T-helper 1 cell (primary cell): ENCODE measurements at places on chromosomes 7 and 10.
A peak's percentile ranks its signal among the peaks of the same experiment; 100 is the strongest.

- no peak for DNase-seq
These were observed 39.3 kb downstream of the RABGEF1 start for GRCh38 chr7:66779669-66780409.

GRCh38 chr7:128458956-128459355, 3.3 kb downstream of the HILPDA start:
- no peak for DNase-seq

GRCh38 chr10:130196511-130197487, 60.6 kb downstream of the GLRX3 start:
- no peak for DNase-seq

DNA sequence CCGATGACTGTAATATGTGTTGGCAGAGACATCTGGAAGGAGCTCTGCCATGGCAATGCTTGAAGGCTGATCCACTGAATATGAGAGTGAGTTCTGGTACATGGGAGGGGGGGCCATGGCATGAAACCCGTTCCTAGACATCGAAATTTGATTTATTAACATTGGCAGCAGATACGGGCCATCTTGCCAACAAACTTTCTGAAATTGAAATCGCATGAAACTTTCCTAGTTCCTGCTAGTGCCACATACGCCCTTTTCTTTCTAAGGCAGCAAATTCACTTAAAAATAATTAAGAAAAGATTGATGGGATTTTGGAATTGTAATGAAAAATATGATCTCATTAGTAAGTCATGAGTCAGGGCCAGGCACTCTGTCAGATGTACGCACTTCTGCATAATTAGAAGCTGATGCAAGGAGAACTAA, 91.8 kb upstream of the KMT2C start:
- no peak for DNase-seq

- DNase-seq, result peak; percentile 55
These were observed at the start of gene FUOM for GRCh38 chr10:133357285-133358161. Gene FUOM (minus strand): TSS chr10:133358019. CDS start chr10:133358007, 12 bp downstream.

GRCh38 chr7:46076527-46076926, 155.5 kb upstream of the IGFBP3 start:
- DNase-seq, result no peak

GRCh38 chr7:135687466-135687865, 25.2 kb downstream of the STMP1 start:
- DNase-seq, result no peak

- DNase-seq, result no peak
These were observed 187.4 kb downstream of the SEMA3D start for GRCh38 chr7:84999450-84999849.

GRCh38 chr10:124573726-124574455, 112.3 kb downstream of the LHPP start:
- no peak for DNase-seq

GRCh38 chr10:118698421-118698820, 56.3 kb downstream of the CACUL1 start:
- peak; percentile 72 for DNase-seq

- no peak for DNase-seq
These were observed 9.6 kb downstream of the DLD start for GRCh38 chr7:107900496-107901015.

- no peak for DNase-seq
These were observed 537.5 kb downstream of the DNAJB6 start for GRCh38 chr7:157874208-157874816.

DNA sequence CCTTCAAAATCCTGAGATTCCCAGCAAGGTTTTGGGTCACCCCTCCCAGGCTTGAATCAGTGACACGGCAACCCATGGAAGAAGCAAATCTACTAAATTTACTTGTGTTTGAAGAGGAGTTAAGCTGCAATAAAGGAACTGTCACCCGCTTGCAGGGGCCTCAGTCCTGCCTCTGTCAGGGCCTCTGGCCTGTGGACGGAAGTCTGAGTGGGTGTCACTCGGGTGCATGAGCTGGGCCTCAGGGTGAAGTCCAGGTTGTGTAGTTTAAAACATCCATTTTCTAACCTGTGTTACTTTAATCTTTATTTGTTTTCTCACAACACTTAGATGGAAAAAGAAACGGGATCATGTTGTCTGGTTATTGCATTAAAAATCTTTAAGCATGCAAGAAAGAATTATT, 234.9 kb downstream of the ADARB2 start:
- no peak for DNase-seq

- no peak for DNase-seq
These were observed 163.3 kb downstream of the ADARB2 start for GRCh38 chr10:1573981-1574380.

- DNase-seq, result no peak
These were observed 31.3 kb upstream of the C10orf53 start for GRCh38 chr10:49647985-49648795.

DNA sequence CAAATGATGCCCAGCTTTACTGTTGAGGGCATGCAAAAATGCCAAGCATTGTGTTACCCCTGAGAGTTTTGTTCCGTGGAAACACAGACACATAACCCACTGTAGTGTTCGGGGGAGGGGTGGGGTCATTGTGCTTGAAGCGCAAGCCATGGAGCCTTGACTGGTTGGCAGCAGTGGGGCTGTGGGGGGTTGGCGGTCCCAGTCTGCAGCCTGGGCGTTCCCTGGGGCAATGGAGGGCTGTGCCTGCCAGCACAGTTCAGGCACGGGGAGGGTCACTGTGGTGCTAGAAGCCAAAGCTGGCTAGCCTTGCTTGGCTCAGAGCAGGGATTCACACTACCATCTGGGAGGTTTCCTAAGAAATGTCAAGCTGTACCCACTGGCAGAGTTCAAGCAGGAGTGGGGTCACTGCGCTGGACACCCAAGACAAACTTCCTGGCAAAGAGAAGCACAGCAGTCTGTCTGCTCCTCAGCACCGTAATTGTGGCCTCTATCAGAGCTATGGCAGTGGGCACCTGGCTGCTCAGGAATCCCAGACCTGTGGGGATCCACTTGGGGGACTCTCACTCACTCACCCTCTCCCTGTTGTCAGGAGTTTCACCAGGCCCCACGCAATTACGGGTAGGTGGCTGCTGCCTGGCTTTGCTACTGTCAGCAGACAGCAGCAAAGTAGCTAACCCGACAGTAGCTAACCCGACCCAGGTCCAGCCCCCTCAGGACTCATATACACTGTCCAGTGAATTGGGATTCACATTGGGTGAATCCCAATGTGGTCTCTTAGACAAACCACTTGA, 292.4 kb downstream of the ZWINT start:
- DNase-seq, result no peak

DNA sequence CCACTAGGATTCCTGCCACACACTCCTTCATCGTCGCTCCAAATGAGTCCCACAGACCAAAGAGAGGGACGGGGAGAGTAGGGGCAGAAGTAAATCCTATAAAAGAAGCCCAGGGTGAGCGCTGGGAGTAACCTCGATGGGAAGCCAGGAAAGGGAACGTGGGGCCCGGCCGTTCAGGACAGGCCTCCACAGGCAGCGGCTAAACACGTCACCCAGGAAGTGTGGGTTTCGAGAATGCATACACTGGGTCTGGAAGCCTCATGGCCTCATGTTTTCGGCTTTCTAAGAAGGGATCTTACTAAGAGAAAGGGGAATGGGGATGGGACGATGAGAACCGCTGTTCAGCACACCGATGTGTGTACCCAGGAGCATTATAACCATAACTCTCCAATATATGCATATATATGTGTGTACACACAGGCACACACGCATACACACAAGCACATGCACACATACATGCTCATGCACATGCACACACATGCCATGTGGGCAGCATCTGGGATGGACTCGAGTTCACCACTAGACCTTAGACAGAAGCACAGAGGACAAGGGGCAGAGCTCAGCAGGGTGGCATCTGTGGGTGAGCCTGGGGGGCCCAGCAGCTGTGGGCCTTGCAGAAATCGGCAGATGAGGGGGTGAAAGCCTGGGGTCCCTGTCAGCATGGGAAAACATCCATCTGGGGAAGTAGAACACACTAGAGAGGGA, 14.8 kb upstream of the CNPY1 start:
- DNase-seq, result no peak

- DNase-seq, result no peak
These were observed 73.9 kb upstream of the CABCOCO1 start for GRCh38 chr10:61588770-61589211.

- DNase-seq, result no peak
These were observed 12.1 kb upstream of the TAS2R60 start for GRCh38 chr7:143431109-143431508.

DNA sequence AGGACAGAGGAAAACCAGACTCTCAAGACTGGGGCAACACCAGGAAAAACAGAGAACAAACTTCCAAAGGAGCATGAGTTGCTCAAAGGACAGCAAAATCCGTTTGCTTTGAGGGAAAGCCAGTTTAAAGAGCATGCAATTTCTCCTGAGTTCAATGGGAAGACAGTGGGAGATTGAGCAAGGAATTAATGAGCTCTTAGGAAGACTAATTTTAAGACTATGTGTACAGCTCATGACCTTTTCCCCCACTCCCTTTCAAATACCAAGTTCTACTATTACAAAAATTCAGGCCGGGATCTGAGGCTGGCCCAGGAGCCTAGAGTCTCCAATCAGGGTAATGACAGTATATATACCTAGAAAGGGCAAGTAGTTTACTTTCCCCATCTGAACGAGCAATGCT, 79.2 kb downstream of the EPDR1 start:
- no peak for DNase-seq

DNA sequence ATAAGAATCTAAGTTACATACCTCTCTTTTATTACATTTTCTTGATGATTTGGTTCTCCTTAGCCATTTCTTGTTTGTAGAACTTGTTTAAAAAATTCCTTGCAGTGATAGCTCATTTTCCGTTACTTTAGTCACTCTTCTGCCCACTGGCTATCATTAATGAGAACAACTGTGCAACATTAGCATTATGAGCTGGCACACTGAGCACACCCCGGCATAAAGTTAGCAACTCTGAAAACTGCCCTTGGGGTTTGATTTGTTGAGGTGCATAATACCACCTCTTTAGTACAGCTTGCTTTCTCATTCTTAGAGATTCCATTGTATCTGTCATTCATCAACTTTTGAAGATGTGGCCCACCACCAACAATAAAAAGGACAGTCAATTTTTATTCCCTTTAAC, 87.6 kb upstream of the ADCY1 start:
- DNase-seq, result no peak

GRCh38 chr10:2929480-2930258, 137.7 kb upstream of the PFKP start:
- DNase-seq, result no peak

GRCh38 chr10:114749510-114749909, 72.1 kb upstream of the FHIP2A start:
- no peak for DNase-seq

DNA sequence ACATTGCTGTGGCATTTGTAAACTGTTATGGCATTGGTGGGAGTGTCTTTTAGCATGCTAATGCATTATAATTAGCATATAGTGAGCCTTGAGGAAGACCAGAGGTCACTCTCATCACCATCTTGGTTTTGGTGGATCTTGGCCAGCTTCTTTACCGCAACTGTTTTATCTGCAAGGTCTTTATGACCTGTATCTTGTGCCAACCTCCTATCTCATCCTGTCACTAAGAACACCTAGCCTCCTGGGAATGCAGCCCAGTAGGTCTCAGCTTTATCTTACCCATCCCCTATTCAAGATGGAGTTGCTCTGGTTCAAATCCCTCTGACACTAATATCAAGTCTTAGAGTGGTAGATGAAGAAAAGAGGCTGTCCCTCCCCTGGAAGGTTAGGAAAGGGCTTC, 506.2 kb downstream of the GALNT17 start:
- no peak for DNase-seq
